ENCODE measurements at places on chromosomes 4 and X.

- no peak for DNase-seq
Measured at GRCh38 chr4:153159728-153160221, 44.5 kb upstream of the TRIM2 start.

- no peak for DNase-seq
Measured at GRCh38 chr4:10140866-10141759, 24.5 kb upstream of the WDR1 start.

DNA sequence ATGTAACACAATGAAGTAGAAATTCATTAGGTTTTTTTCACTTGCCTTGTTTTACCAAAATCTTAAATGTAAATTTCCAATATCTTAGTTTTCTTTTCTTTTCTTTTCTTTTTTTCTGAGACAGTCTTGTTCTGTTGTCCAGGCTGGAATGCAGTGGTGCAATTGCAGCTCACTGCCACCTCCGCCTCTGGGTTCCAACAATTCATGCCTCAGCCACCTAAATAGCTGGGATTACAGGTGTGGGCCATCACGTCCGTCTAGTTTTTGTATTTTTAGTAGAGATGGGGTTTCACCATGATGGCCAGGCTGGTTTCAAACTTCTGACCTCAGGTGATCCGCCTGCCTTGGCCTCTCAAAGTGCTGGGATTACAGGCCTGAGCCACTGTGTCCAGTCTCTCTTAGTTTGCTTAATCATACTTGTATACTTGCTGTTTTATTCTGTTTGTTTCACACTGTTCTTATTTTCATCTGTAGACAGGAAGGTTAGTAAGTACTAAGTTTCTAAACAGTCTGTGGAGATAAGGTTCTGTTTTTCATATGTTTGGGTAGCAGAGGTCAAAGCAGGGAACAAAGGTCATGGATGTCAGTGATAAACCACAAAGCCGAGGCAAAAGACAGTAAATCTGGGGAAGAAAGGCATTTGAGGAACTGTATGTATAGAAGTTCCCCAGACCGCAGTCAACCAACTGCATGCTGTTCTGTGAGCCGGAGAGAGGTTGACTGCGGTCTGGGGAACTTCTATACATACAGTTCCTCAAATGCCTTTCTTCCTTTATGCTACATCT is 129.1 kb downstream of the CBR4 start:
- DNase-seq: no peak

GRCh38 chr4:17376205-17376604 is 135.7 kb downstream of the QDPR start:
- DNase-seq: no peak

GRCh38 chr4:8274066-8274652 is 4.6 kb downstream of the HTRA3 start:
- no peak for DNase-seq

GRCh38 chr4:108355186-108355901 is 186.6 kb upstream of the LEF1 start:
- no peak for DNase-seq

DNA sequence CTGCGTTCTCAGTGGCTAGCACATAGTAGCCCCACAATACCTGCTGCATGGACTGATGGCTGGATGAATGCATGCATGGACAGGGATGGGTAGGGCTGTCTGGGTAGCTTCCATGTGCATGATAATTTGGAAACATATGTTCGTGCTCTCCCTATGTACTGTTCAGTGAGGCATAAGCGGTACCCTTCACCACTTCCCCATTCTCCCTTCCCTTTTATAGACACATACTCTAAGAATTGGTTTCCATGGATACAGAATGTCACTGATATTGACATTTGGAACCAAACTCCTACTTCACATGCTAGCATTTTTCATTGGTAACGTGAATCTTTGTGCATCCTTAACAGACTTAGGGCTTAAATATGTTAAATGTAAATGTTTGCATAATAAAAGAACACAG is 20.4 kb downstream of the USP46 start:
- DNase-seq: no peak

DNA sequence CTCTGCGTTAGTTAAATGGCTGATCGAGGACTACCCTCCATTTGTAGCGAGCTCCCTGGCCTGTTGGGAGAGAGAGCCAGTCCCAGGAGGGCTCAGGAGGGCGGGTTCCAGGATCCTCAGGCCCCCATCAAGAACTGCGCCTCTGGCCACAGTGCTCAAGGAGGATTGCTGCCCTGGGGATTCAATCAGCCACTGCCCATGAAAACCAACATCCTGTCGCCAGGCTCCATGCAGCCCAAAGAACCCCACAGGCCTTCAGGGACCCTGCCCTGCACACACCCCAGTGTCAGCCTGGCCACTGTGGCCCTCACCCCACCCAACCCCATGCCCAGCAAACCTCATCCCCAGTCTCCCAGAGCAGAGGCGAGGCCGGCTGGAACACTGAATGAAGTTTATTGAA is 4.3 kb downstream of the PNMA6F start:
- DNase-seq: no peak

GRCh38 chrX:10979956-10980355 is 131.2 kb upstream of the HCCS start:
- no peak for DNase-seq

GRCh38 chr4:144313370-144313769 is 172.9 kb upstream of the GYPA start:
- DNase-seq: no peak

DNA sequence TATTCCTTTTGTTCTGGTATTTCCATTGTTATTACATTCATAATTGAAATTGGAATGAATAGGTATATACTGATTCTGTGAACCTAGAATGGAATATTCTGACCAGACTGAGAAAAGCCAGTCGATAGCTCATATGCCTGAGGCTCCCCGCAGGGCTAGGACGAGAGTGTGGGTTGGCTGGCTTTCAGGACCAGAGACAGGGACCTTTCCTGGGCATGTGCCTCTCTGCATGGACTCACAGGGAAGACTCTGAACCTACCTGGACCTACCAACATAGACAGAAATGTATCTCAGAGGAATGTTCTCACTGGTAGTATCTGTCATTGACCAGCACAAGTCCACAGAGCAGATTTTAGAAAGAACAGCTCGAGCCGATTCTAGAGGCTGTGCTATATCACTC is 214.6 kb downstream of the FRMPD4 start:
- DNase-seq: no peak

DNA sequence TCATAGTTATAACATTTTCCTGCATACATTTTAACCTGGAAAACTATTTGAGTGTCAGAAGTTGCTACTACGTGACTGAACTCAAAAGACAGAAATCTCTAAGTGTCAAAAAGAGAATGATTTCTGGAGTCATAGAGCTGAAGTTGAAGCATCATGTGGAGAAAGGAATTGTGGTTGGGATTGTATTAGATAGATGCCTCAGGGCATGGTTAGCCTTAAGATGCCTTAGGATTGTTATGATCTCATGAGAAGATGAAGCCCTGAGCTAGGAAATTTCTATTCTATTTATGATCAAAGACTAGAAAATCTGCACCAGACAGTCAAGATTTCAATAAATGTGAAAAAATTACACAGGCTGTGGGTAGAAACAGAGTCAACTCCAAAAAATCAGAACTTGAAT is 20.2 kb downstream of the EPGN start:
- DNase-seq: no peak

- no peak for DNase-seq
Measured at GRCh38 chr4:7827566-7827965, 112.1 kb downstream of the AFAP1 start.
